ENCODE measurements at places on chromosomes 2 and 18.

GRCh38 chr2:54403512-54404238 is 52.5 kb upstream of the SPTBN1 start:
- no peak for DNase-seq

DNA sequence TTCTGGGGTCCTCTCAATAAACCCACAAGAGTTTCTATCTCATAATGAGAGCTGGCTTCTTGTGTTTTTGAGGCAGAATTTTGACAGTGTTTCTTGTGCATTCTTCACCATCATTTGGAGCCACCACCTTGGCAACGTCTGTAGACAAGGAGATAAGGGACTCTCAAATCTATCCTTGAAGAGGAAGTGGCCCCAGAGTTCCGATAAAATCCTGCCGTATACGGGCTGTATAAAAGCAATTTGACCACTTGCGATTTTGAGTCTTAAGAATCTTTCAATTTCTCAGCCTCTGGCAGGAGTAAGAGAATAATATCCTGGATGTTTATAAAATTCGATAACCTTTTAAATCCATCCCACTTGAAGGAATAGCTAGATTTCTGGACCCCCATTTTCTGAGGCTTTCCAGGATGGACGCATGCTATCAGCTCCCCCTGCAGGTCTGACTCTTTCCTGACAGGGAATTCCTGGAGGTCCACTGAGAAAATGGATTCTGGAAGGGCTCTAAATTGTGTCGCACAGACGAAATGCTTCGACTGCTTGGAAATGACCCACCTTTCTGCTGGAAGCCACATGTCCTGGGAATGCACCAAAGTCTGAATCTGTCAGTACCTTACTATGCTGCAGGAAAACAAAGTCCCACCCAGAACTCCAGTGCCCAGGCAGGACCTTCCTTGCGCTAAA is 54.1 kb downstream of the E2F6 start:
- no peak for DNase-seq

- DNase-seq, result no peak
Measured at GRCh38 chr18:50656396-50656795, 96.5 kb downstream of the MAPK4 start.

DNA sequence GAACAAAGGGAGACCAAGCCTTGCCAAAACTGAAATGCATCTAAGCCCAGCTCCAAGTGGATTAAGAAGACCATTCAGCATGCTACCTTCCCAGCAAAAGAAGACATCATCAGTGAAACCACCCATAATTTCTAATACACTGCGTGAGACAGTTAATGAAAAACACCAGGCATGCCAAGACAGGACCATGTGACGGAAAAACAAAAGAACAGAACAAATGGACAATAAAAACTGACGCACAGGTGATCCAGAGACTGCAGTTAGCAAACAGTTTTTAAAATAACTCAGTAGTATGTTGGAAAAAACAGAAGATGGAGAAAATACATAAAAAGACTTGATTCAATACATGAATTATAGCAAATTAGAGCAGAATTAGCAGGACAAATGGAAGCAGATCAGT is 15.3 kb downstream of the FAM168B start:
- no peak for DNase-seq

DNA sequence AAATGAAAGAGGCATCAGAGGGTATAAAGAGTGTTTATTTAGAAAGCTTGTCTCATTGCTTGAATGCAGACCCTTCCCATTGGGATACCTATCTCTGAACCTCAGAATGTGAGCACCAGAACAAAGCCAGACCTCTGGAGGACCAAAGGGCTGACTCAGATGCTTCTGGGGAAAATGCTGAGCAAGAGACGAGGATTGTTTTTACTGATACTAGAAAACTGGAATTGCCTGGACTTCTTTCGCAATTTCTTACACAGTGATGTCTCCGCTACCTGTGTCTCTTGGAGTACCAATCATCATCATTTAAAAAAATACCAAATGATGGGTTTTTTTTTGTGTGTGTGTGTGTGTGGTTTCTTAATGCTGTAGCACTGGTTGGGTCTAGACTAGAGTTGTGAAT is 55.6 kb upstream of the CCDC85A start:
- DNase-seq, result no peak

DNA sequence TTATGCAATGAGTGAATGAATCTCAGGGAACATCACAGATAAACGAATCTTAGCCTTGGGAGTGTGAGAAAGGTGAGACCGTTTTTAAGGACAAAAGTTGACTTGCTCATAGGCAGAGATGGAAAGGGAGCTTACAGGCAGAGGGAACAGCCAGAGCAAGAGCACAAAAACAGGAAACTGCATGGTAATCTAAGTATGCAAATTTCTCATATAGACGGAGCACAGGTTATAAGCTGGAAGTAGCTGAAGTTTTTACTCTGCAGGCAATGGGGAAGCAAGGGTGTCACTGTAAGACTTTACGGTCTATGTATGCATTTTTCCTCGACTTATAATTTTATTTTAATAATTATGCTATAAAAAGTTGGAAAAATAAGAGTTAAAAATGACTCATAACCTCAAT is 44.8 kb upstream of the STRN start:
- no peak for DNase-seq

DNA sequence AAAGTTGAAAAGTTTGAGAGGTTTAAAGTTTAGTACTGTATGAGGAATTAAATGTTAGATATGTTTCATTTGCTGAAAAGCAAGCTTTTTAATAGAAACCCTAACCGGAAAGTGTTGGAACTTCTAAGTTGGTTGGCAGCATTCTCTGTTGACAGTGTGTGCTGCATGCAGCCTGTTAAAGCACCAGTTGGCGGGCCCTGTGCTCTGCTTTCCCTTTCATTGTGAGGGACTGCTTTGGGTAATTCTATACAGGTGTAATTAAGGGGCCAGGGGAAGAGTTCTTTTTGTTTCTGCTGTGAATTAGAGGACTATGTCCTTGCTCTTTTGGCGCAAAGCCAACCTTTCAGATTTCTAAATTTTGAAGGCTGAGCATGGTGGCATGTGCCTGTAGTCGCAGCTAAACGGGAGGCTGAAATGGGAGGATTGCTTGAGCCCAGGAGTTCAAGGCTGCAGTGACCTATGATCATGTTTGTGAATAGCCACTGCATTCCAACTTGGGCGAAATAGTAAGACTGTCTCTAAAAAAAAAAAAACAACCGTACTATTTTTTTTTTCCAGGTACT is 20.1 kb downstream of the PLEKHB2 start:
- DNase-seq, result no peak

DNA sequence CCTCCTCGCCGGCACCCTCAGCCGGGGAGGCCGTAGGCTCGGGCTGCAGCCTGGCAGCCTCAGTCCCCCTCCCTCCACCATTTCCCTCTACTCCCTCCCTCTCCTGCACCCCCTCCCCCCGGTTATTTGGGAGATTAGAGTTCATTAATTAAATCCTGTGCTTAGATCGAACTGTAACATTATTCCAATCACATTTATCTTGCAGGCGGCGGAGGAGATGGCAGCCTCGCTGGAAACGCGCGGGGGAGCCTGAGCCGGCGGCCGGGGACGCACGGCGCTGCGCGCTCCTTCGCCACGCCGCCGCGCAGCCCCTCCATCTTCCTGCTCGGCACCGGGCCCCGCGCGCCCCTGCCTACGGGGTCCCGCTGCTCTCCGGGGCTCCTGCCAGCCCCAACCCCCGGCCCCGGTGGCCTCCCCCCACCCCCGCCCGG is at the start of gene ST8SIA3:
TSS of gene ST8SIA3 (plus strand) at position 287 of the 431 bp plus-strand sequence. CDS start 290 bp downstream, outside the sequence.
- DNase-seq, result no peak

GRCh38 chr18:75376004-75376403 is 51.5 kb downstream of the SMIM21 start:
- DNase-seq, result no peak

DNA sequence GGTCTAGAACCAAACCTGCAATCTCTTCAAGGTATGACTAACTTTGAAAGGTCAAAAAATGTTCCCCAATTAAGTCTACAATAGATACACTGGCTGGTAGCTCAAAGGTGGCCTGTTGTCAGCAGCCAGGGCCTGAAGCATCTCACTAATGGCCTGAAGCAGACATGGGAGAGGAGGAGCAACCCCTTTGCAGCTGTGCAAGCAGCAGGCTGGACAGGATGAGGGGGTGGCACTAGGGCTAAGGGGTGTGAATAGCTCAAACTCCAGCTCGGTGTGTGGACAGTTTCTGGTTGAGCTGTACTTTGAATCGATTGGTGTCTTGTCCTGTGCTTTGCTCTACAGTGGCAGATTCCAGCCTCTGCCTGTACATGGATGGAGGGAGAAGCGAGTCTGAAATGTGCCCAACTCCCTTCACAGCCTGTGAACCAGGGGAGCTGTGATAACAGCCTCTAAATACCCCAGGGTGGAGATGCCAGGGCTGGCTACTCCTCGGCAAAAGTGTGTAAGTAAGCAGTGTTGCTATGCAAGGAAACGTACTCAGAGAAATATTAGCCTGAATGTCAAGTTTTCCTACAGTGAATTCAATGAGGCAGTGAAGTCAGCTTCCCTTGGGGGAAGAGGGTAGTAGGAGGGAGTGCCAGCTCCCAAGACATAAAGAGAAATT is 34.7 kb upstream of the DTNB start:
- DNase-seq, result no peak

- no peak for DNase-seq
Measured at GRCh38 chr2:160014227-160014626, 48.2 kb downstream of the PLA2R1 start.

DNA sequence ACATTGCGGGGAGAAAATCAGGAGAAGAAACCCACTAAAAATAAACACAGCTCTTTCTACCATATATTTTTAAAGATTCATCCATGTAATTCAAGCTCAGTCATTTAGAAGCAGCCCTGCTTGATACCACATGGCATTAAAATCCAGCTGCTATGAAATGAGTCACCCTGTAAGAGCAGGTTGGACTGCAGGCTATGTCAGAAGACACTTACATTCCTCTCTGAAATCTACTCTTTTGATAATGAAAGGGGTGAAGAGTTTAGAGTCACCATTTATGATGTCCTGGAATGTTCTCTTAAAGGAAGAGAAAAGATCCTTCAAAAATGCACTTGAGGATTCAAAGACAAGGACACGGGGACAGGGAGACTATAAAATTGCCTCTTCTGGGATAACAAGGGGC is 100.6 kb upstream of the APCDD1 start:
- no peak for DNase-seq

DNA sequence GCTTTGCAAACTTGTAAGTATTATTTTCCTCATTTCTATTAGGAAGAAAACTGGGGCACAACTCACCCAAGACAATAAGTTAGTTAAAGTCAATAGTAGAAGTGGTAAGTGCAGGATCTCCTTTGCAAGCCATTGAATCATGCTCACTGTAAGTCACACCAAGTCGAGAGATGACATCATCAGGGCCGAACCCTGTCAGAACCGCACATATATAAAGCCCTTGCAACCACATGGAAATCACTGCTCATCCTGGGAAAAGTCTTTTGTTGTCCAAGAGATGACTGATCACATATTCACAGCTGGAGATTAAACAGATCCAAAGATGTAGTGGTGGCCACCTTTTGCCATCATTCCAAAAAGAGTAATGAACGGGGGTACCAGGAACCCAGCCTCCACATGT is 484.8 kb upstream of the ID2 start:
- no peak for DNase-seq

GRCh38 chr18:48627216-48627615 is 88.4 kb downstream of the CTIF start:
- no peak for DNase-seq

- no peak for DNase-seq
Measured at GRCh38 chr2:42513252-42513918, 19.6 kb upstream of the KCNG3 start.

GRCh38 chr18:48994044-48994651 is 43.4 kb upstream of the SMAD7 start:
- DNase-seq, result no peak

- no peak for DNase-seq
Measured at GRCh38 chr18:50460716-50461115, 85.9 kb downstream of the SKA1 start.

- DNase-seq, result no peak
Measured at GRCh38 chr2:13266166-13266565, 549.4 kb downstream of the TRIB2 start.

- no peak for DNase-seq
Measured at GRCh38 chr18:65846107-65846506, 95.3 kb downstream of the CDH7 start.

GRCh38 chr2:215419769-215420470 is 15.9 kb downstream of the FN1 start:
- no peak for DNase-seq

DNA sequence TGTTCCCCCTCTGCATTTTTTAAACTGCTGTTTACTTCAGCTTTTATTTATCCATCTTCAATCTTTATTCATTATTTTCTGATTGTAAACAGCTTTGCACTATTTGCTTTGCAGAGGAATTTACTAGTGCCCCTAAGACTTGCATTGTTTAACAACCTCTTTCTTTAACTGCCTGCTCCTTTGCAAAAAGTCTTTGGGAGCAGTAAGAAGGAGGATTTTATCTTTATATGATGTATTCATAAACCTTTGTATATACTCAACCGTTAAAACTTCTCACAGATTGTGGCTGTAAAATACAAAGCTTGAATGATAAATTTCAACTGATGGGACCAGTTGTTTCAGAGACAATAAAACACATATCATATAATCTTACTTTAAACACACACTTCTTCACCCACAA is 20.1 kb upstream of the VIT start:
- no peak for DNase-seq

DNA sequence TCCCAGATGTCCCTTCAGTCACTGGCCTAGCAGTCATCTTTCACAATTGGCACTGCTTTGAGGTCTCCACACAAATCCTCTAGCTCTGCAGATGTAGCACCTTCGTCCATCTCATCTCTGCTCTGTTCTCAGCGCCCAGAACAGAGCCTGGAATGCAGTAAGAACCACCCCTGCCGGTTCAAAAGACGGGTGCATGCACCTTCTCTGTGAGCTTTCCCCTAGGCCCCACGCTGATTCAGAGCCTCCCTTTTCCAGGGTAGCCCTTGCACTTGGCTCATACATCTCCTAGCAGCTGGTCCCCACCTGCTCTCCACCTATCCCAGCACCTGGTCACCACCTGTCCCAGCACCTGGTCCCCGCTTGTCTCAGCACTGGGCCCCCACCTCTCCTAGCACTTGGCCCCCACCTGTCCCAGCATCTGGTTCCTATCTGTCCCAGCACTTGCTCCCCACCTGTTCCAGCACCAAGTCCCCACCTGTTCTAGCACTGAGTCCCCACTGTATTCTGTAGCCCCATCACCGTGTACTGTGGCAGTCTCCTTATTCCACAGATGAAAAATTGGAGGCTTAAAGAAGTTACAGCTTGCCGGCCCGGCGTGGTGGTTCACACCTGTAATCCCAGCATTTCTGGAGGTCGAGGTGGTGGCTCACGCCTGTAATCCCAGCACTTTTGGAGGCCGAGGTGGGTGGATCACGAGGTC is 4.7 kb upstream of the KCNF1 start:
- DNase-seq, result no peak

DNA sequence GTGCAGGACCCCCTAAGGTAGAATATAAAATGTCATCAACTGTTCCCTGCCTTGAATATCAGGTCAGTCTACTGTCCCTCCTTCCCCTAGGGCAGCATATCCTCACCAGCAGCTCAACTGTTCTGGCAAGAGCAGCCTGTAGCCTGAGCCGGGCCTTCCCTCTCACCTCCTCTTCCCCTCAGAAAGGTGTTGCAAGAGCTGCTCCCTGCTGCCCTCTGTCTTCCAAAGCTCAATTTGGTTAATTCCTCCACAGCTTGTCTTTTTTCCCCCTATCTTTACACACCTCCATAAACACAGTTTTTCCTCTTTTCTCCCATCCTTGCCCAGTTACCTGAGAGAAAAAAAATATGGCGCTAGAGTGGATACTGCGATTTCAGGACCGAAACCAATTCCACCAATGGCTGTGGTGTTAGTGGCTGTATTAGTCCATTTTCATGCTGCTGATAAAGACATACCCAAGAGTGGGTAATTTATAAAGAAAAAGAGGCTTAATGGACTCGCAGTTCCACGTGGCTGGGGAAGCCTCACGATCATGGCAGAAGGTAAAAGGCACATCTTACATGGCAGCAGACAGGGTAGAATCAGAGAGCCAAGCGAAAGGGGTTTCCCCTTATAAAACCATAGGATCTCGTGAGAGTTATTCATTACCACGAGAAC is 184.7 kb downstream of the MREG start:
- no peak for DNase-seq
